Cardiac septum (tissue), 1 donor: ENCODE measurements at places on chromosomes 6 and 20. TPM values are rescaled to one million over a fixed set of nuclear protein-coding genes. Genes with fewer than 3 reads are reported as not detected.

Gene ERVFRD-1
- total RNA-seq: not detected

Gene ABCF1
- 44.2 TPM for total RNA-seq

Gene LPA
- not detected for total RNA-seq

Gene SRMS
- not detected for total RNA-seq

Gene GNAS-AS1
- 0.75 TPM for total RNA-seq

Gene C6orf132
- total RNA-seq: 1.3 TPM

Gene HLA-DQB1
- total RNA-seq: 3.7 TPM

Gene ASIP
- total RNA-seq: 10.5 TPM

Gene PCSK2
- total RNA-seq: 0.35 TPM

Gene JPH2
- 182 TPM for total RNA-seq

Gene CNR1
- 2.9 TPM for total RNA-seq

Gene SEMG1
- not detected for total RNA-seq

Gene ZNF76
- 39.9 TPM for total RNA-seq

Gene LZTS3
- 6.9 TPM for total RNA-seq

Gene PLCB1
- 7.3 TPM for total RNA-seq

Gene NKAIN4
- total RNA-seq: not detected

Gene BNIP5
- not detected for total RNA-seq

Gene FIG4
- total RNA-seq: 9.4 TPM

Gene HTR1B
- 0.11 TPM for total RNA-seq

Gene DYNLT2
- total RNA-seq: 0.83 TPM

Gene CALHM4
- total RNA-seq: not detected

Gene UBE2C
- 0.38 TPM for total RNA-seq

Gene PNLDC1
- not detected for total RNA-seq

Gene BPIFB1
- not detected for total RNA-seq

Gene CD24
- total RNA-seq: 0.78 TPM

Gene CST5
- not detected for total RNA-seq

Gene RAB32
- total RNA-seq: 8.2 TPM

Gene OR2B6
- total RNA-seq: not detected

Gene CST4
- not detected for total RNA-seq

Gene TSBP1
- not detected for total RNA-seq

Gene ACOT13
- 40.5 TPM for total RNA-seq

Gene PLN
- total RNA-seq: 2,070 TPM
